ENCODE measurements at places on chromosomes 12 and 14. TPM values are rescaled to one million over a fixed set of nuclear protein-coding genes. Genes with fewer than 3 reads are reported as not detected.

- peak; percentile 20 for DNase-seq
Observed at GRCh38 chr12:70756118-70756517, 118.9 kb upstream of the PTPRB start.

GRCh38 chr12:13691598-13691997 is 289.8 kb downstream of the GRIN2B start:
- no peak for DNase-seq

- DNase-seq: no peak
Observed at GRCh38 chr12:115763376-115763775, 514.1 kb downstream of the MED13L start.

DNA sequence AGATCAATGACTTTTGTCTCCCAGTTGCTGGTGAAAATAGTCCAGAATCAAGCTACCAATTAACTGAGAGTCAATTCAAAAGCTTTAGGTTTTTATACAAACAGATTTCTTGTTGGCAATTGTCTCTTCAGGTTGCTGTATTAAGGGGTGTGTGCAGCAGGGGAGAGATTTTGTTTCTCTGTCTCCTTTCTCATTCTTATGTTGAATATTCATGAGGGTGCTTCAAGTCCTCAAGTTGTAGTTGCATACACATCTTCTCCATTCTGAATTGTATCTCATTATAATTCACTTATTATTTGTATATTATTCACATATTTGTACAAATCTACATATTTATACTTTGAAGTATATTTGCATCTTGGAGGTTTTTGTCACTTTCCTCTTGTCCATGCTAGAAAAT is 126.7 kb upstream of the PTPRQ start:
- DNase-seq: no peak

POLR3B gene
- 15.4 TPM for total RNA-seq

Measured in IMR-90 (cell line).